ENCODE measurements at places on chromosomes 16 and 17.

- no peak for DNase-seq
These were observed 80.9 kb downstream of the PARN start for GRCh38 chr16:14548933-14549788.

DNA sequence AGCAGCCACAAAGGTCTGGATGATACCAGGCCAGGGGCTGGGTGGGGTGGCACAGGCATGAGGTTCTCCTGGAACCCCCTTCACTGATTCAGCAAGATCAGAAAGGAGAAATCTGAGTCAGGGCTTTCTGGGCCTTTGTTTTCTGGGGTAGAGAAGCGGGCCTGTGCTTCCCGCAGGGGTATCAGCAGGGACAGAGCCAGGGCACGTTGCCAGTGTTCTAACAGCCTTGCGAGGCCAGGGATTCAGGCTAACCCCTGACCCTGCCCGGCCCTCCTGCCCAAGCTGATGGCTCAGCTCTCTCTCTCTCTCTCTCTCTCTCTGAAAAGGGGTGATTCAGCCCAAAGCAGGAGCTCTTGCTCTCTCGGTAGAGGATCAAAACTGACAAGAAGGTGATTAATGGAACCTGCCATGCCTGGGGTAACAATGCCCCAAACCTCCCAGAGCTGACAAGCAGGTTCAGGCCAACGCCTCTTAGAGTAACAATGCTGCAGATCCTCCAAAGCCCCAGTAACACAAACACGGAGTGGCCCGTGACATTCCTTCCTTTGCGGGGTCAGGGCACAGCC lies 2.0 kb upstream of the KRT13 start:
- DNase-seq, result no peak

- DNase-seq, result no peak
These were observed 9.4 kb downstream of the MLKL start for GRCh38 chr16:74691093-74691855.

DNA sequence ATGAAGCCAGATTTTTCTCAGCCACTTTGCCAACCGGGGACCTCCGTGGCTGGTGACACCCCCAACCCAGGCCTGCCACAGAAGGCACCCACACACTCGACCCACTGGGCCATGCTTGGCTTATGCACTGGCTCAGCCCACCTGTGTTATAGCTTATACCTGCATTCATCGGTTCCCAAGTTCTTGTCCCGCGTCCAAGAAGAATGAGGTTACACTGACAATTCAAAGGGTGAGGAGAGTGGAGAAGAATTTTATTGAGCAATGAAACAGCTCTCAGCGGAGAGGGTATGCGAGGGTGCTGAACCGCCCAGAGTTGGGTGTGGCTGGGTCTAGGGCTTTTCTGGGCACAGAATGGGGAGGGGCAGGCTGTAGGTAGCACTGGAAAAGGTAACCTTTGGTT lies 22.2 kb upstream of the CDH15 start:
- no peak for DNase-seq

- no peak for DNase-seq
These were observed 48.6 kb downstream of the PRKCA start for GRCh38 chr17:66351033-66351432.

Measured in NCI-H524 (cell line).